MCF 10A (cell line): ENCODE measurements at places on chromosomes 6 and 20.
A peak's percentile ranks its signal among the peaks of the same experiment; 100 is the strongest.

DNA sequence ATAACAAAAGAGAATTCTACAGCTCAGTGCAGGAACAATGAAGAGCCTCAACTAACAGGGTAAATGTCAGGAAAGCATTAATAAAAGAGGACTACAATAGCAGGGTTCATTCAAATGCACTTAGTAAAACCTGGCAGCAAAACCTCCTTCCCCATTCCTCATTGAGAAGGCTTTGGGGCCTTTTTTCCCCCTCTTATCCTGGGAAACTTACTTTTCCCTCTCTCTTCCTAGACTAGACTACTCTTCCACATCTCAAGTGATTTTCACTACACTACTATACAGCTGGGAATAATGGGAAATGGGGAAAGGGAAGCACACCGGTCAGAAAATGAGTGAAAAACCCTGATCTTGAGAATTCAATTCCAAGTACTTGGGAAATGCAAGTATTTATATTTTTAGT is 10.1 kb downstream of the ROMO1 start:
- no peak for DNase-seq

GRCh38 chr20:663315-664090 is 10.5 kb upstream of the SRXN1 start:
- DNase-seq = no peak

GRCh38 chr6:6248651-6249050 is 71.8 kb downstream of the F13A1 start:
- DNase-seq = no peak

- no peak for DNase-seq
Observed at GRCh38 chr20:46135856-46136633, 17.9 kb downstream of the CD40 start.

- no peak for DNase-seq
Observed at GRCh38 chr20:35007891-35008290, 52.2 kb downstream of the MYH7B start.

DNA sequence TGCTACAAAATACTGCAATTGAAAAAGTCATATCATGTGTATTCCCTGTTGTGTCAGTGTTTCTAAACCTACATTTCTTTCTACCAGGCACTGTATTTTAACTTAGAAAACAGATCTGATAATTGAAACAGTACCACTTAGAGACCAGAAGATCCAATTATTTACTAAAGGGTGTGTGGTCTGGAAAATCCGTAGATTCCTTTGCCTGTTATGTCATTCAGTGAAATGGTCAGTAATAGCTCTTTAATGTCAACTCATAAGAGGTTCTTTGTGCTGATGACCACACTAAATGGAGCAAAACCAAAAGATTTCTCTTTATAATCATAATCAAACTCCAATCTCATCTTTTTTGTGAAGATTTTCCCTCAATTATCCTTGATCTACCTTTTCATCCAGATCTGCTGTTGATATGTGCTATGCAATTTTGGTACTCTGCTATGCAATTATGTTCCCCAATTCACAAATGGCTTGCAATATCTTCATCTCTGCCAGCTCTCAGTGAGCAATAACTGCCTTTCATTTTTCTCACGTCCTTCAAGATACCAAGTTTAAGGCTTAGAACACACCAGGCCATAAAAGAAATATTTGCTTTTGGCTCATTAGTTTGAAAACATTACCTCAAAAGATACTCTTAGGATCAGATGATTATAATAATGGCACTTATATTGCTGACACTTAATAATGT is 165.5 kb downstream of the MOXD1 start:
- no peak for DNase-seq

DNA sequence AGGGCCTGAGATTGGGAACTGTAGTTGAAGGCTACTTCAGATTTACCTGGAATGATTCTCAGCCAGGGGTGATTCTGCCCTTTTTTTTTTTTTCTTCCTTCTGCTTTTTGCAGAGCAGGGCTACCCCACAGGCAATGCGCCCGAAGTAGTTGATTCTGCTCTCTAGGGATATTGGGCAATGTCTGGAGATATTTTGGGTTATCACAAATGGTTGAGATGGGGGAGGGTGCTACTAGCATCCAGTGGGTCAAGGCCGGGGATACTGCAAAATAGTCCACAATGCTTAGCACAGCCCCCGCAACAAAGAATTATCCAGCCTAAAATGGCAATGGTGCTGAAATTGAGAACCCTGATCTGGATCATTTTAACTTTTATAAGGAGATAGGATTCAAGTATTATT is 71.2 kb upstream of the ZMYND8 start:
- no peak for DNase-seq

- no peak for DNase-seq
Observed at GRCh38 chr6:89025633-89026032, 54.9 kb upstream of the PNRC1 start.

DNA sequence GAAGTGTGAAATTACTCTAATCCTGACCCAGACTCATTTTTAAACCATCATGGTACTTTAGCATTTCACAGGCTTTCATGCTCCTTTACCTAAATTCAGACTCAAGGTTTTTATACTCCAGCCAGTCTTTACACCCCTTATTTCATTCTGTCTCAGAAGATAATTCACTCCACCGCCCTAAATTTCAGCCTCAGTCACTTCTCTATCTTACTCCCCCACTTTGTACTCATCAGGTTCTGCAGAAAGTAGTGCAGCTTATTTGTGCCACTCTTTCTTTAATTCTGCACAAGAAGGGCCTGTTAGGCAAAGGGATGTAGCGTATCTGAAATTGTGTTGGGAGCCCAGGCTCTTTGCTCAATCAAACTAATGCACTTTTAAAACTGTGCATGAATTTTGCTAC is 205.5 kb downstream of the ARHGAP18 start:
- no peak for DNase-seq

DNA sequence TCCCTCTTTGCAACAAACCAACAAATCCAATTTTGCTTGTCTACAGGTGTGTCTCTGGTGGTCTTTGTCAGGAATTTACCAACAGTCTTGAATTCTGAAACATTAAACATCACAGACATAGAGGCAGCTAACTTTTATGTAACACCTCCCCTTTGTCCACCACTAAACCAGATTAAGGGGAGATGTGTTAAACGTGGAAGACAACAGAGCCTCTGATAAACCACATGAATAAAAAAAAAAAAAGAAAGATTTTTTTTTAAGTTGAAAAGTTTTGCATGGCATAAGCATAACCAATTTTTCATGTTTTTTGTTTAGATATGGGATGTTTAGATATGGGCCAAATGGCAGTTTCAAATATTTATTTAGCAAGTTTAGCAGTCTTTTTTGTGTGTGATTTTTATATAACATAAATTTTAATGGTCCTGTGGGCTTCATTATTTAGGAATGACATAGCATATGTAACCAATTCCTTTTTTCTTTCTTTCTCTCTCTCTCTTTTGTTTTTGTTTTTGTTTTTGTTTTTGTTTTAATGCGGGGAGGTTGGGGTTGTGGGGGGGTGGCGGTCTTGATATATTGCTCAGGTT is 60.7 kb upstream of the BTN3A2 start:
- DNase-seq = no peak

DNA sequence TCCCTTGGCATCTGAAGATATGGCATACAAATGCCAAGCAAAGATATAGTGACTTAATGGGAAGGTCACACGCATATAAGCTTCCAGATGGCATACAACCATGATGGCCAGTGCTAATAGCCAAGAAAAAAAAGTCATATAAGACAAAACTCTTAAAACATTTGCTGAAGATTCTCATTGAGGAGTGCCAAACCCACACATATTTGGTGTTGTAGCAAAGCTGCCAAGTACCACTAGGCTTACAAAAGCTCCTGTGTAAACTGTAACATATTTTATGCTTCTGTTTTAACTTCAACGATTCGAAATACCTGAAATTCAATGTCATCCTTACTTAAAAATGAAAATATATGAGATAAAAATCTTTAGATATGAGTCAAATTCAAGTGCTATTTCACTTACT is 123.0 kb downstream of the HMGCLL1 start:
- DNase-seq = no peak

DNA sequence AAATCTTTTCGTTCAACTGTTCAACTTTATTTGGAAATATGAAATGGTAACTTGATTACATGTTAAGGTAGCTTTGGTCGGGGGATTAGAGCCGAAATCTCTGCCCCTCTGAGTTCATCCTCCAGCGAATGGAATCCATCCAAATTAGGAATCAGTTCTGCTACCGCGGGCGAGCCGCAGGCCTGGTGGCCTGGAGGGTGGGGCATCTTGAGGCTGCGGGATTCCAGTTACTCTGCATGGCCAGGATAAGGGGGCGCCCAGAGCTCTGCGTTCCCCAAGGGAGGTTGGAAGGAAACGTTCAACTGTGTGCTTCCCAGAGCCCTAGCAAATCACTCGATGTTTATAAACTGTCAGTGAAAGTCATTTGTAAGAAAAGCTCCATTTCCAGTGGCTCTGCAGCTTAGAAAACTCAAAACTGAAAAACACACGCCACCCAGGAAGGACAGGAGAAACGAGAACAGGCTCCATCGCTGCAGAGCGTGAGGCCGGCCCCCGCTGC is 262.2 kb downstream of the TAF4 start:
- DNase-seq = no peak

DNA sequence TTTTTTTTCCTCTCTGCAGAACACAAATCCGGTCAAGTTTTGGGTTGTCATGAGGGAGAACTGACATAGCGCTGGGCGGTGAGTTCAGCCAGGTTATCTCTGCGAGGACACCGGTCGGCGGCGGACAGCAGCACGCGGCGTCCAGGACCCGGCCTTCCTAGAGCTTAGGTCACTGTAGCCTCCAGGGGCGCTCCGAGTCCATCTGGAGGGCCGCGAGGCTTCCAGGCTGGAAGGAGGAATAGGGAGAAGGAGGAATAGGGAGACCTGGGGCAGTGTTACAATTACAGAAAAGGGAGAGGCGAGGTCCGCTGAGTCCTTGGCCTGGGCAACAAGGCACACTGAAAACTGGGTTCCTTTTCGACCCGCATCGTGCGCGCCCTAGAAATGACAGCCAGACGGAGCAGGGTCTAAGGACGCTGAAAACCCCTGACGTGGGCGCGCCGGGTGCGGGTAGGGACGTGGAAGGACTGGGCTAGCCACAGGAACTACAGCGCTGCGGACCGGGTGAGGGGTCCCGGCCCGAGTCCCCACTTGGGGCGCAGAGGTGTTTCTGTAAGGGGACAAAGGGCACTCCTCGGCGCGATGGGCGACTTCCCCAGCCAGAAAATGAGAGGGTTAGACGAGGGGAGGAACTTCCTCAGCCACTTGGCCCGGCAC is 536 bp upstream of the FNDC1 start:
- DNase-seq = no peak

DNA sequence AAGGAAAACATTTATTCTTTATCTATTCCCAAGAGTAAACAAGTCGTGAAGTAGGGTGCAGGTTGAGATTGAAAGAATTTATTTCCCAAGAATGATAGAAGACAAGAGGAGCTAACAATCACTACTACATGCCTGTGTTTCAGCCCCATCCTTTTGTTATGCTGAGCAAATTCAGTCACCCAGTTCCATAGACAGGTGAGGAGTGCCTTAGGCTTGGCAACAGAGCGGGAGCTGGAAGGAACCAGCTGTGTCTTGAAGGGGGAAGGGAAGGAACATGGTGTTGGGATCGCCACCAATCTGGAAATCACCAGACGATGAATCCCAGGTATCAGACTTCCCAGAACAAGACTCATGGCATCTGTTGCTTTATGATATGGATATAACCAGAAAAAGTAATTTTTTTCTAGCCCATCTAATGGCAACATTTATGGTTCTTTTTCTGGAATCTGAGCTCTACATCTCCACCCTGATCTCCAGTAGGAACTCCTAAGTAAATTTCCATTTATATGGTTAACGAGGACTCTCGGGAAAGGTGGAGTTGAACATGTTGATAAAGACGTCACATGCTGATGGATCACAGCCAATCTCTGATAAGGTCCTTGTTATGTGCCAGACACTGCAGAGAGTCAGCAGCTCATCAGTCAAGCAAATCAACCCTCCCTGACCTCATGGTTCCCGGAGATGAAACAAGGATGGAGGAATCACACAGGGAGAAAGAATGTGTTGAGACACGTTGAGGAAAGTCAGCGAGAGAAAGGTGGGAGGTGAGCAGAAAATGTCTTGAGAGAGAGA is 344.9 kb downstream of the SMOC2 start:
- no peak for DNase-seq

- no peak for DNase-seq
Observed at GRCh38 chr6:89386917-89387491, 25.1 kb downstream of the RRAGD start.

DNA sequence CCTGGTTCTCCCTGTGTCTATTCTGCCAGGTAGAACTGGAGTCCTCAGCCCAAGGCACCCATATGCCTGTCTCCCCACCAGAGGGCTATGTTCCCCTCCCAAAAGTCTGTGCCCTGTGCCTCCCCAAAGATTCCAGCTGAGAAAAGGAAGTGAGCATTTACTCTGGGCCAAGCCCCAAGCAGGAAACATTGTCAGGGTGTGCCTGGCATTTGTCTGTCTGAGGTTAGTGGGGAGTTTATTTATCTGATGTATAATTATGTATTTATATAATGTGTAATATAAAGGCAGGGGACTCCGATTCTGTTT is 5.6 kb downstream of the GDF5 start:
- no peak for DNase-seq

DNA sequence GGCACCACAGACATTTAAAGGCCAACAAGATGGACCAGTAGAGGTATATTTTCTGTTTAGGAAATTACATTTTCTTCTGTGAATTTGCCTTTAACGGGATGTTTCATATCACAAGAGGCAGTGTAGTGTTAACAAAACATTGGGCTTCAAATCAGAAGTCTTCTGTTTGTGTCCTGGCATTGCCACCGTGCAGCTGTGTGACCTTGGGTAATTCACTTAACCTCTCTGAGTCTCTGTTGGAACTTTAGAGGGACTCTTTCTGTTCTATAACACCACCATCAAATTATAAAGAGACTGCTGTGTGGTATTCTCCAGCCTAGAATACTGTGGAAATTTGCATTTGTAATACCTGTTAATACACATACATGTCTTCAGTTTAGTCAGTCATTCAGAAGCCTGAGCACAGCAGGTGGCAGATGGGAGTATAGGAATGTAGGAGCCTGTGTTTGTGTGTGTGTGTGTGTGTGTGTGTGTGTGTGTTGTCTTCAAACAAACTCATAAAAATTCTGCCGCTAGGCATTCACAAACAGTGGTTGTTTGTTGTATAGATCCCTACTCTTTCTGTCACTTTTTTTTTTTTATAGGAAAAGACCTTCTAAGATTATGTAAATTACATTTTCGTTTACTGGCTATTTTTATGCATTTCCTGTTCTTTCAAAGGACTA is 22.6 kb downstream of the UST start:
- no peak for DNase-seq

DNA sequence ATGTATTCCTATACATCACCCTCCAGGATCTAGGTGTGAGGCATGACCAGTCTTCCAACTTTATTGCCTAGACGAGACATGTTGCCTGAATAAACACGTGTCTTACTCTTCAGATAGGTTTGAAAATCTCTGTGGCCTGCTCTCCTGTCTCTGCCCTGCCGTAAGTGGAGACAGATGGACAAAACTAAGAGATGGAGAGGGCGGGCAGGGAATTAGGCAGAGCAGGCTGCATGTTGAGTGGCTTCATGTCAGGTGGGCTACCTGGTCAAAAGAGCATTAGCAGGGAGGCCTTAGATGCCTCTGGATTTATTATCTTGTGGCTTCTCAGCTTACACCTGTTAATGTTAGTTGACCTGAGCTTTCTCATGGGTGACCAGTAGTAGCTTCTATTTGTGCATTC is 59.0 kb upstream of the TULP4 start:
- DNase-seq = no peak

GRCh38 chr6:52754443-52754842 is 8.8 kb downstream of the GSTA2 start:
- no peak for DNase-seq

GRCh38 chr20:19981031-19981451 is 36.1 kb upstream of the NAA20 start:
- peak; percentile 71 for DNase-seq
